Cortex of kidney (tissue), 1 donor: ENCODE measurements at places on chromosomes 7 and 10.

GRCh38 chr10:7706534-7707073, 3.5 kb downstream of the ITIH2 start:
- DNase-seq = no peak

DNA sequence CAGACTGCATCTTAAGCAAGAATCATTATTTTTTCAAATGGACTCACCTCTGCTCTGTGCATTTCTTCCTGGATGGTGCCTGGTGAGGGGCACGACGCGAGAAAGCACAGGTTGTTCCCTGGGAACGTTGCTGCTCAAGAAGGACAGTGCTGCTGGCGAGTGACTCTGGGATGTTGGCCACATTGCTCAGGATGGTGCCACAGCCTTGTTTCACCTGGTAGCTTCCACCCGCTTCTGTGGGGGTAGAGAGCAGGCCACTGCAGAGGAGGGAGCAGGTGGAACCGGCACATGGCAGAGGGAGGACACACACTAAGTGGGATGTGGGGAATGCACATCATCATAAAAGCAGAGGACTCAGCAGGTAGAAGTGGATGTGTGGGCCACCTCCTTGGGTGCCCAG, 444.7 kb downstream of the TCERG1L start:
- DNase-seq = no peak

DNA sequence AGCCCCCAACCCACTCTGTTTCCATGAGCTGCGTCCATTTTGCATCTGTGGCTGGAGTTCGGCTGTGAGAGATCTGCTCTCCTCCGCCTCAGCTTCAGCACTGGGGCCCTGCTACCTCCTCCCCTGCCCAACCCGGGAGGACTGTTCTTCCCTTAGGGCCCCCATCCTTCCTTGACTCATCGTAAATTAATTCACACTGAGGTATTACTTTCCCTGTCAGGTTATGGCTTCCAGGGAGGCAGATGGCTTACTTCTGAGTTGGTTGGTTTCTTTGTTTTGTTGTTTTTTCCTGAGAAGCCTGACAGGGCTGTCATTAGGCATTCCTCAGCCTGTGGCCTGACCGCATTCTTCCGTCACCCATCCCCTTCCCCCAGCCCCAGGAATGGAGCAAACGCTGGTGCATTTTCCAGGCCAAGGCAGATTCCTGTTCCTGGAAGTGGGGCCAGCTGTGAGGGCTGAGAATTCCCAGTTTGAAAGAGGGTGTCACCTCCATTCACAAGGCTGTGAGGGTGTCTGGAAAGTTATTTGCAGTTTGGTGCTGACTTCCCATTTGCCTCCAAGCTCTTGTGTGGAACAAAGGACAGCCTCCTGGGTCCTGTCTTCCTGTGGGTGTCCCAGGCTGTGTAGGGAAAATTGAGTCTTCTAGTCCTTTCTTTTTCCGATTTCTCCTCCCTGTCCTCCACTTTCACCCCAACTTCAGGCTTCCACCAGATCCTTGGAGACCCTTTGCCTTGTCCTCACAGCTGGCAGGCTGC, 11.7 kb downstream of the CPA5 start:
- no peak for DNase-seq

DNA sequence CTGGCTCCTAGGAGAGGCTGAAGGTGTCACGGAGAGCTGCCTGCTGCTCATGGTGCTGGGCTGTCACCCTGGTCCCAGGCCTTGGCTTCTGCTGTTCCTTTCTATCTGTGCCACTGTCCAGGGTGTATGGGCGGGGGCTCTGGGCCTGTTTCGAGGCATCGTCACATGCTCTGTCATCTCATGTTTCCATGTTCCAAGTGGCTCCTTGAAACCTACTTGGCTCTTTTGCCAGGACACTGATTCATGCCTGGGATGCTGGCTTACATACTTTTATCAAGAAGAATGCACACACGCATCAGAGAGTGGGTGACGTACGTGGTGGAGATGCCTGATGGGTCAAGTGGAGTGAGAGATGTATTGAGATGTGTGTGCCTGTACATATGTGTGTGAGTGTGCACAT, 50.9 kb downstream of the ADCY1 start:
- no peak for DNase-seq

DNA sequence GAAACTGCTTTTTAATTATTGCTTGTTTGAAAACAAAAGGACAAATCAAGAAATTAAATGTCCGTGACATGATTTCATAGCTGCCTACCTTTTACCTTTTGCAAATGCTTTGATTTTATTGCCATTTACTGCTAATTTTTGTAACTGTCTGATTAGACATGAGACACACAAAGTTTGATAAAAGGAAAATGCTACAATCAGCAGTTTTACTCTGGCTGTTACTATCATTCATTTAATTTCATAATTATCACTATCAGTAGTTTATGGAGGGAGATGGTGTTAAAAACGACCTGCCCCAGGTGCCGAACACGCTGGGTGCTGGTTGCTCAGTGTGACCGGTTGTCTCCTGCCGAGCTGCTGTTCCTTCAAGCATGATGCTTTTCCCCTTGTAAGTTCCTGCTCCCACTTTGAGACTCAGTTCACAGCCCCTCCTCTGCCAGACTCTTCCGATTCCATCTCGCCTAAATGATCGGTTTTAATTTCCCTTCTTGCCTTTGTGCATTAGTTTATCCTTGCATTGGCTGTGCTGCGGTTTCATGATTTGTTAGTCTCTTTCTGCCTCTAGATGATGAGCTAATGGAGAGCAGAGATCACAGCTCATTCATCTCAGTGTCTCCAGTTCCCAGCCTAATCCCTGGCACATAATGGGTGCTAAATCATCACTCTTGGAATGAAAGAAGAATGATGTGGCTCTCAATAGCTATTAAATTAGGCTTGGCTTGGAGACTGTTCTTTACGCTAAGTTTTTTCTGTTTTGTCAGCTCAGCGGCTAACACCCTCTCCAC, 110.6 kb downstream of the PFKFB3 start:
- DNase-seq = no peak

DNA sequence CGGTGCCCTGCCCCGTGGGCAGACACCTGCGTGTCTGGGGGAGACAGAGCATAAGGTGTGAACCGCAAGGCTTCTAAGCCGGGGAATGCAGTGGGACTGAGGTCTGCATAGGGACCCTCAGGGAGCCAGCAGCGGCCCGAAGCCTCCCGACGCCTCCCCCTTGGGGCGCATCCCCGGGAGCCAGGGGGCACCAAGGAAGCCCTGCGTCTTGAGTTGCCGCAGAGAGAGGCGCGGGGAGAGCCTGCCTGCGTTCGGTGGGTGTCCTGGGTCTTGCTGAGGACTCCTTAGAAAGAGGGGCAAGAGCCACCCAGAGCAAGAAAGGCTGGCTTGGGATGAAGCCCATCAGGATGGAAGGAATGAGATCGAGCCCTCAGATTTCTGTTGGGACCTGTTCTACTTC, 18.2 kb upstream of the UNCX start:
- no peak for DNase-seq

- DNase-seq = no peak
Observed at GRCh38 chr7:80319461-80319860, 184.8 kb downstream of the GNAI1 start.

- no peak for DNase-seq
Observed at GRCh38 chr10:44832595-44833390, 78.3 kb upstream of the TMEM72 start.

GRCh38 chr7:140348161-140348849, 50.0 kb downstream of the SLC37A3 start:
- DNase-seq = no peak

GRCh38 chr7:31055471-31055870, 3.4 kb downstream of the ADCYAP1R1 start:
- no peak for DNase-seq

DNA sequence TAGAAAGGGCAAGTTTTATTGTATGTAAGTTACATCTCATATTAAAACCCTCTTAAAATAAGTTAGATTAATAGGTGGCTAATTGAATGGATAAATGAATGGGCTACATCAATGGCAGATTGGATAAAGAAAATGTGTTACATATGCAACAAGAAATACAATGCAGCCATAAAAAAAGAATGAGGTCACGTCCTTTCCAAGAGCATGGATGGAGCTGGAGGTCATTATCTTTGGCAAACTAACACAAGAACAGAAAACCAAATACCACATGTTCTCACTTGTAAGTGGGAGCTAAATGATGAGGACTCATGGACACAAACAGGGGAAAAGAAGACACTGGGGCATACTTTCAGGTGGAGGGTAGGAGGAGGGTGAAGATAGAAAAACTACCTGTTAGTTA, 182.2 kb upstream of the GNAI1 start:
- no peak for DNase-seq

GRCh38 chr7:29113384-29114102, 32.8 kb downstream of the CPVL start:
- no peak for DNase-seq

DNA sequence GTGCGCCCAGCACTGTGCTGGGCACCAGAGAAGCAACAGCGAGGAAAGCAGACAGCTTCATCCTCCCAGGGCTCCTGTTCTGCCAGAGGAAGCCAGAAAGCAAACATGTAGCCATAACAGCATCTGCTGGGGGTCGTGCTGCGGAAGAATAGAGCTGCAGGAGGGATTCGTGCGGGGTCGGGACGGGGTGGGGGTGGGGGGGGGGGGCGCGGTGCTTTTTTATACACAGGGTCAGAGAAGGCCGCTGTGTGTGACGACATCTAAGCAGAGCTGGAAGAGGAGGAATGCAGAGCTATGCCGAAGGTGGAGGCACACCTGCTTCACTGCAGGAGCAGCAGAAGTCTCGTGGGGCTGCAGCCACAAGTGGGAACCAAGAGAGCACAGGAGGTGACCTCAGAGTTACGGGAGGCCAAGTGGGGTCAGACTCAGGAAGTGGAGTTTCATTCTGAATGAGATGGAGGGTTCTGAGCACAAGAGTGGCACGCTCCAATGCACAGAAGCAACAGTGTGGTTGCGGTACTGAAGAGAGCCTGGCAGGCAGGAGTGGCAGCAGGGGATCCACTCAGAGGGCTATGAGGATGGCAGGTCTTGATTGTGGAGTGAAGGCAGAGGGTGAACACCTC, 11.1 kb downstream of the PKD1L1 start:
- DNase-seq = no peak

DNA sequence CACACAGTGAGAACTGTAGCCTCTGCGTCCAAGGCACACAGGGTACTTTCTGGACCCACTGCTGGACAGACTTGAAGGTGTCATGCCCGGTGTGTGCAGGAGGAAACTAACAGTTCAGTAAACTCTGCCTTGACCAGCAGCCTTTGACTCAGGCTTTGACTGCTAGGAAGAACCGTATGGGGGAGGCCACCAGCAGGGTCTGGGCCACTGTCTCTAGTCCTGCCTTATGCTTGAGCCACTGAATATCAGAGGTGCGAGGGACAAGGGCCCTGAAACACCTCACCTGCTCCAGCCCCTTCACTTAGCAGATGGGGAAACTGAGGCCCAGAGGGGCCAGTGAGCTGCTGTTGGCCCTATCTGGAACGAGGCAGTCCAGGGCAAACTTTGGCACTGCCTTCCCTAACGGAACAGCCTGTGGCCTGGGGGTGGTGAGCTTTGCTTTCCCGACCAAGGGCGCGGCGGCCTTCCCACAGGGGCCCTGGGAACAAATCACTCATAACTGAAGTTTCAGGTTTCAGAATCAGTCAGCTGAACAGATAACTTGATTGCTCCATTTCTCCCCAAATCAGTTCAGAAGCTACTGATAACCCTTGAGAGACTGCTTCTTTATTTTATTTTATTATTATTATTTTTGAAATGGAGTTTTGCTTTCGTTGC, 130.0 kb downstream of the FAM53B start:
- DNase-seq = no peak

- DNase-seq = no peak
Observed at GRCh38 chr7:141568227-141568626, 17.0 kb downstream of the AGK start.

- no peak for DNase-seq
Observed at GRCh38 chr10:31374146-31374696, 55.2 kb downstream of the ZEB1 start.

GRCh38 chr7:74612015-74612829, 45.3 kb upstream of the GTF2I start:
- DNase-seq = no peak

- DNase-seq = no peak
Observed at GRCh38 chr7:114942446-114943175, 20.7 kb downstream of the MDFIC start.

DNA sequence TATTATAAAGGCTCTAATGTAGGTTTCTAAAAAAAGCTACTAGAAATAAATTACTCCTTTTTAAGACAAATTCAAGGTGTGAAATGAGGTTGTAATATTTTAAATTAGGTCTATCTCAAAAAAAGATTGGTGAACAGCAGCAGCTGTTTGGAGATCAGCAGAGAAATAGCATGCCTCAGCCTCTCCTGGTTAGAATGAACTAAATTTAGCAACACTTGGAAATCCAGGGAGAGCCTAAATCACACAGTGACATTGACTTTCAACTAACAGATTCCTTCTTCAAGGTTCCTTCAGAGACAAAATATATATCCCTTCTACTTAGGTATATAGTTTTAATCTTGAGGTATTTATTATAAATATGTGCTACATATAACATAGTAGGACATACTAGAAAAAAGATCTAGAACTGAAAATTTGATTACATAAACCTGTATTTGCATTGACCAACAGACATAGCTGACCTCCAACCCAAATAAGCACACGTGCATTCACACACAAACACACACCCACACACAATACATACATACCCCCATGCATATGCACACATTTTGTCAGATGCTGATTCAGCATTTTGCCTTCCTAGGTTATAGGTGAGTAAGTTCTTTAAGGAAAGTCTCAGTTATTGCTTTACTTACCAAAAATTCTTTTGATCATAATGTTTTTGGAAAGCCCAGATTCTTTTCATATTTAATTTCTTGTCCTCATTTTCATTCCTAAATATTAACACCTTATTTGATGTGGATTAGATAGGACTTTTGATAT, 47.3 kb downstream of the DGKB start:
- no peak for DNase-seq

GRCh38 chr7:104895522-104896236, 118.3 kb upstream of the KMT2E start:
- DNase-seq = no peak

GRCh38 chr10:77332256-77332655, 305.4 kb downstream of the KCNMA1 start:
- no peak for DNase-seq

DNA sequence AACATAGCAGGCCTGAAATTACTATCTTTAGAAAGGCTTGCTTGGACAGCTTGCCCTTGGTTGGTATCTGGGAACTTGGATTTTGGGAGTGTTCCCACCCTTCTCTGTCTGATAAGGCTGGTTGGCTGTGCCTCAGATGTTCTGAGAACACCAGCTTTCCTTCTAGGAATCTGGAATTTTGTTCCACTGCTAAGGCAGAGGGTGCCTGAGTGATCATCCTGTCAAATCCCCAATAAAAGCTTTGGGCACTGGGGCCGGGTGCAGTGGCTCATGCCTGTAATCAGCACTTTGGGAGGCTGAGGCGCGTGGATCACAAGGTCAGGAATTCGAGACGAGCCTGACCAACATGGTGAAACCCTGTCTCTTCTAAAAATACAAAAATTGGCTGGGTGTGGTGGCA, 5.0 kb downstream of the TRUB1 start:
- no peak for DNase-seq

DNA sequence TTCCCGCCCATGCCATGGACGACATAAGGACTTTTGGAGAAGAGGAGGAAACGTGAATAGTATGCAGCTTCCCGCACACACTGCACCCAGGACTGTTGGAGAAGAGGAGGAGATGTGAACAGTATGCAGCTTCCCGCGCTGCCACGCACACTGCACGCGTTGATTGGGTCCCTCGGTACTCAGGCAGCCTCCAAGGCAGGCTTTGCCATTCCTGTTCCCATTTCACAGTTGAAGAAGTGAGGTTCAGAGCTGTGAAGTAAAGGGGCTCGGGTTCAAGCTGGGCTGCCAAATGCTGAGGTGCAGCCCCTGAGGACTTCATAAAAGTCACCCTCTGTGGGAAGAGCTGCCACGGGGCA, 147.9 kb upstream of the FAM20C start:
- DNase-seq = no peak

- no peak for DNase-seq
Observed at GRCh38 chr7:151342102-151342646, 562 bp downstream of the NUB1 start.
